Kidney (tissue), 22 donors: ENCODE measurements at places on chromosomes 16 and 17.

- DNase-seq: no peak
Observed at GRCh38 chr16:49599704-49600103, 226.1 kb downstream of the C16orf78 start.

- DNase-seq: no peak
Observed at GRCh38 chr17:74598346-74599022, 6.4 kb upstream of the CD300LD start.

DNA sequence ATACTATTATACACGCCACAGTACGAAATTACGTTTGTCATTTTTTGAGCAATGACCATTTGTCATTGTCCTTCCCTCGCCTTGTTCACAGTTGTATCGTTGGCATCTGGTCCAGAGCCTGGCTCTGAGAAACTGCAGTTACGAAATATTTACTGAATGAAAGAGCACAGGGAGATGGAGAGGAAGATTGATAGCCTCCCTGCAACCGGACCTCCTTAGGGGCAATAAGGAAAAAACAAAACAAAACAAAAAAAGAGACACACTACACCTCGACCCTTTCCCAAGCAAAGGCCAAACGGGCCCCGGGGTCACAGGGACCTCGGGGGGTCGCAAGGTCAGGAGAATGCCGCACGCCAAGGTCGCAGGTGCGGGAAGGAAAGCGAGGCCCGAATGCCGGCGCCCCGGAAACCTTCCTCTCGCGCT, 857 bp downstream of the GOT2 start:
- no peak for DNase-seq

- peak; percentile 60 for DNase-seq
Observed at GRCh38 chr17:6701719-6702118, 11.4 kb downstream of the SLC13A5 start.

- DNase-seq: no peak
Observed at GRCh38 chr16:11742093-11742535, 543 bp downstream of the TXNDC11 start.

DNA sequence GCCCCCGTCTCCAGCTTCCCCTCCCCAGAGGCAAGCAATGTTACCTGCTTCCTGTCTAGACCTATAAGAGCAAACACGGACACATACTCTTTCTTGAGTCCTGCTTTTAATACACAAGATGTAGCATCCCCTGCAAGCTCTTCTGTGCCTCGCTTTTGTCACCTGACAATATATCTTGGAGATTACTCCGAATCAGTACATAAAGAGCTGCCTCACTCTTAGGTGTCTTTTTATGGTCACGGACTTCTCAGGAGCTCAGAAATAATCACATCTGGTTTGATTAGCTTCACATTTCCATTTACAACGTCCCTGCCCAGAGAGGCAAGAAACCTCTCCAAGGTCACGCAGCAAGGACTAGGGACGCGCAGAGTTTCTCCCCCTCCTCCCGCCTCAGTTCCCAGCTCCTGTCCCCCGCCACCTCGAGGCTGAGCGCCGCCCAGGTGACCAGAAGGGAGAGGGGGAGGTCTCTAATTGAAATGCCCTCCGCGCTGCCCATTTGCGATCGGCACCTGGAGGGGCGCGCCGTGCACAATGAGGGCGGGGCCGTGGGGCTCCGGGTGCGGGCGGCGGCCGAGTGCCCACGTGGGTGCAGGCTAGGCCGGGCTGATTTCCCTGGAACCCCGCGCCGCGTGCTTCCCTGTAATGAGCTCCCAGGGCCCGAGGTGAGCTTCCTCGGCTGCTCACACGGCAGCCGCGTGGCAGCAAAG, 13.8 kb upstream of the SEZ6 start:
- DNase-seq: peak; percentile 49

DNA sequence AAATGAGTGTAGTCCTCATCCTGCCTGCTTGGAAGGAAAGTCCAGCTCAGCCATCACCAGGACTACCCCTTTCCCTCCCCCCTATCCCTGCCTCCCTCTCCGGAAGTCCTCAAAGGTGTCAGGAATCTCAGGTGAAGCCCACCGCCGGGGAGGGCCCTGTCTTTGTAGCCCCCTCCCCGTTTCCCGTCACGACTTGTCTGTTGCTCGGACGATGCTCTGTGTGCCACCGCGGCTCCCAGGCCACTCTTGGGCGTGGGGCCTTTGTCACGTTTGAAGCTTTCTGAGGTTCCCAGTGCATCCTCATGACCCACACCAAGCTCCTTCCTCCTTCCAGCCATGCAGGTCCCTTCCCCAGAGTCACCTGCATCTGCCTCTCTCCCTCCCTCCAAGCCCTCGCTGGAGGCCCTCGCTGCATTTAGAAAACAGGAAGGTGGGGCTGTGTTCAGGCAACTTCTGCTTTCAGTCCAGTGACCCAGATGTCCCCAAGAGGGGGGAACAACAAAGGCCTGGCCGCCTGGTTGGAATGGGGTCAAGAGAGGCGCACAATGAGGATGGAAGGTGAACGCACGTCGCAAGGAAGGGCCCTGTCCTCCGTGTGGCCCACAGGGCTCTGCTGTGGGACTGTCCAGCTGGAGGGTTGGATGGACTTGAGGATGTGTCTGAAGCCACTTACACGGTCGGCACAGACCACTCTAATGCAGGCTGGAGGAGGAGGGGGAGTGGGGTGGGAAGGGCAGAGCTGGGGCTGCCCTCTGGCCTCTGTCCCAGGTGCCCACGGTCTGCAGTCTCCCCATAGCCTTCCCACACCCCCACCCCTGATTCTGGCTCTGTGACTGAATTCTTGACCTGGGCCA, 59.9 kb downstream of the OR1D5 start:
- no peak for DNase-seq

DNA sequence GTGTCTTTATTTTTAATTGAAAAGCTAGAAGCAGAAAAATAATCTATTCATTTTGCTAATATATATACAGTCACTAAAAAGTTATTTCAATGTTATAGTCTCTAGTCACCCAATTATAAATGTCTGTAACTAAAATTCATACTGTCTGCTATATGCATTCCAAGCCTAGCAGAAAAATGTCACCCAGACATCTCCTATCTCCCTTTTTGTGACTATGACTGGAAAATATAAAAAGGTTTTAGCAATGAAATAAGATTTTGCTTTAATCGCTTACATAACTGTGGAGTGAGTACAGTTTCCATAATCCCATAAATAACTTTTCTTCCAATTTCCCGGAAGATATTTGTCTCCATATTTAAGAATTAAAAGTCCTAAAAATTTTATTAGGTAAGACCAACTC, 88.6 kb downstream of the BRIP1 start:
- DNase-seq: no peak

DNA sequence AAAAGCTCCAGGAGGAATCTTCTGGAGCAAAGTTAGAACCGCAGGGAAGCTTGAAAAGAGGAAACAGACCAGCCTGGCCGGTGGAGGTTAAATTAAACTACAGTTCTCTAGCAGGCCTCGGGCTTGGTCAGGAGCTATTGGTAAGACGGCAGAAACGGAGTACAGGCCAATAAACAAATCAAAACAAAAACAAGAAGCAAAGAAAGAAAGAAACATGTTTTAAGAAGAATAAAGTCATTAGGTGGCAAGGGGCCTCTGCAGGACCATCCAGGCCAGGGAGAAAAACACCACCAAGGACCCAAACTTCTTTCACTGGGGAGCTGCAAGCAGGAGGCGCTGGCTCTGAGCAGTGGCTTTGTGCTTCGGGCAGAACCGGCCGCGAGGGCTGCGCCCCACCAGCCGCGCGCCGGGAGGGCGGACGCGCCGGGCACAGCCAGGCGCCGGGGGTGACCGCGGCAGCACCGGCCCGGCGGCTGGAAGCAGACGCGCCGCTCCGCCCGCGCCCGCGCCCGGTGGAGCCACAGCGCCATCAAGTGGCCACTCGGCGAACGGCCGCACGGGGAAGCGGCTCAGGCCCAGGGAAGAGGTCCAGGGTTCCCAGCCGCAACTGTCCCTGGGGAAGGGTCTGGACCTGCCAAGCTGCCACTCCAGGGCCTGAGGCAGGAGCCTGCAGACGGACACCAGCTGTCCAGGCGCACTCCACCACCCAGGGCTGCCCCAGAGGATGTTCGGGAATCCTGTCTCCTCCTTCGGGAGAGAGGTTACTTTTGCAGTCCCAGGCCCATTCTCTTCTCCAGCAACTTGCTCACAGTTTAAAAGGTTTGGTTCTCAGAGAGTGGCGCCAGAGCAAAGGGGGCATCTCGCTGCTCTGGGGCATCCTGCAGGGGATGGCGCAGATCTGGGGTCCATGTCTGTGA, 419.4 kb downstream of the SOX9 start:
- DNase-seq: peak; percentile 89

GRCh38 chr16:15502041-15502725, 67.8 kb downstream of the BMERB1 start:
- peak; percentile 19 for DNase-seq

DNA sequence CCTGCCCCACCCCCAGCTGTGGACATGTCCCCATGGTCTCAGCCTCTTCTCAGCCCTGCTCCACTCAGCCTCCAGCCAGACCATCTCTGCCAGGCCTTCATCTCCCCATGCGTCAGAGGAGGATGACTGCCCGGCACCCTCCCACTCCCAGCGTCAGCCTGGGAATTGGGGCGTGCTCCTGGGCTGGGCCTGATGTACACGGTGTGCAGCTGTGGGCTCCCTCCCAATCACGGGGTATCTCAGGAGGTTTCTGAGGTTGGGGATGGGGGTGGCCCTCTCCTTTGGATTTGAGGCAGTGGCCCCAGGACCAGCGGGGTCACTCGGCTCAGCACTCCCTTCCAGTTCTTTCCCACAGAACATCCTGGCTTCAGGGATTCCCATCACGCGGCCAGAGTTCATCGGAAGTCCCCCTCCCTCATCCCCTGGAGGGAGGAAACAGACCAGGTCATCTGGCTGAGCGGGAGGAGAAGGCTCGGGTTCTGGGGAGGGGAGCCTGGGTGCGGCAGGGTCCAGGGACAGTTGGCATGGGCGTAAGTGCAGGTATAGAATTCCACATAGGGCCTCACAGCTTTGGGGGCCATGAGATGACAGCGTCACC, 36.9 kb downstream of the SOCS3 start:
- DNase-seq: no peak

DNA sequence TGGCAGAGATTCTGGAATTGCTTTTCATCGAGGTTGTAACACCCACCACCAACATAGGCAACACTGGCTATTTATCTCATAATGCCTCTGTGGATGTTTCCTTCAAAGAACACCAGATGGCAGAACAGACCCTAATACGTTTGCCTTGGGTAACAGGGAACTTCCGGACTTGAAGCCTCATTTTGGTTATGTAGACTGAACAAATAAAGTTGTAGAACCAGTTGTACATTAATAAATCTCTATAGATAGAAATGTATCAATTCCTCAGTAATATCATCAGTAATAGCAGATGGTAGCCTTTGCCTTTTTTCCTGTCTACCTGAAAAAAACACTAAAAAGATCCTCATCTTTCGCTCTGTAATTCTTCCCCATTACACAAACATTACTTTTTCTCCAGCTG, 25.9 kb upstream of the APOH start:
- peak; percentile 88 for DNase-seq

- no peak for DNase-seq
Observed at GRCh38 chr16:69250081-69250480, 61.1 kb upstream of the VPS4A start.

GRCh38 chr17:13462146-13462545, 139.6 kb downstream of the HS3ST3A1 start:
- DNase-seq: no peak

- DNase-seq: peak; percentile 67
Observed at GRCh38 chr16:1537763-1538289, 4.4 kb downstream of the TMEM204 start.

- no peak for DNase-seq
Observed at GRCh38 chr17:46063241-46063640, 64.2 kb downstream of the STH start.

DNA sequence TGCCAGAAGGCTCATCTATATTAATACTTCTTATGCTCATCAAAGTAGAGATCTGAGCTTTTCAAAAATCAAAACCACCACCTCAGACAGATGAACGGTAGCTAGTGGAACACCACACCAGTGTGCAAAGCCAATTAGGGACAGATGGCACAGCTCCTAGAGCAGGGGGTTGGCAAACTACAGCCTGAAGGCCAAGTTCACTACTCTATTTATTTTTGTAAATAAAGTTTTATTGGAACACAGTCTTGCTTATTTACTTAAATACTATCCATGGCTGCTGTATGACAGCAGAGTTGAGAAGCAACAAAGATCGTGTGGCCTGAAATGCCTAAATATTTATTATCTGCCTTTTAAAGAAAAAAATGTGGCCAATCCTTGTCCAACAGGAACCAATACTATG, 56.8 kb downstream of the AMFR start:
- no peak for DNase-seq

DNA sequence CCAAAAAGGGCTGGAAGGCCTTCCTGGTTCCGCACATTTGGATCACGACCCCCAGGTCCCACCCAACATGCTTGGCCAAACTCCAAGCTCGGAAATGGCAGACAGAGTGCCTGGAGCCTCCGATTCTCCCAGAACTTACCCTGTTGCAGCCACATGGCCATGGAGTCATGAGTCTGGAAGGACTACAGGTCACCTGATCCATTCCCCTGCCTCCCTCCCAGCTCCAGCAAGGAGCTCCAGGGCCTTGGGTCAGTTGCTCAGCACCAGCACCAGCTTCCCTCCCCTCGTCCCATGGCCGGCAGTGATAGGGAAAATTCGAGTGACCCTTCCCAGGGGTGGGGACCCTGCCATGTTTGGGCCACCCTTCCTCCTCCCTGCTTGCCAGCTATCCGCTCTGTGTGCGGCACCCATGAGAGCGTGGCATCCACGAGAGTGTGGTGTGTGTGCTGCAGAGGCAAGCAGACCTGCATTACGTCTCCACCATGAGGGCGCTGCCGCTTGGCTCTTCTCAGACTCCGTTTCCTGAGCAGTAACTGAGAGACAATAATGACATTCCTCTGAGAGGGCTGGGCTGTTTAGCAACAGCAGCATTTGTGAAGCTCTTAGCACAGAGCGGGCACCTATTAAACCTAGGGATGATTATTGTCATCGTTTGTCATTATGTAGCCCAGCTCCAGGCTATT, 21.3 kb upstream of the RPL38 start:
- DNase-seq: no peak

DNA sequence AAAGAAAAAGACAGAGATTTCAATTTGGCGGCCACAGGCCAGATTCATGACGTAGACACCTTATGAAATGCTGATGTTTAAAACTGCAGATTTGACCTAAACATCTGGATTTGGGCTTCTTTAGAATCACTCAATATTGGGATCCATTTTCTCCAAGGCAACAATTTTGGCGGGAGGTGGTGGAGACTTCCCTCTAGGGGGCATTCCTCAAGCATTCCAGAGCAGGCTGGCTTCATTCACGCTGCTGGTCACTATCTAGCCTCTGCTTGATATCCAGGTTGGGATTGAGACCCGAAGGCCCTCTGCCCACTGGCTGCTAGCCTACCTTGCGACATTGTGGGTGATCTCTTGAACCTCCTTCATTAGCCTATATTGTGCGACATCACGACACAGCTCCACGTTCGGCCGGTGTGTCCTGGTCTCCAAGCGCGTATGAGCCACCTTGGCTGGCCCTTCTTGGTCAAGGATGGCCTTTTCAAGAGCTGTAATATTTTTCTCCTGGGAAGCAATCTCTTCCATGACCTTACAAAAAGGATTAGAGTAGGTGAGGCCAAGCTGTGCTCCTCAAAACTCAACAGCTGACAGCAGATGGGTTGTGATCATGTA, 24.5 kb downstream of the FBXO39 start:
- no peak for DNase-seq

GRCh38 chr16:23283571-23283970, 18.5 kb upstream of the SCNN1B start:
- no peak for DNase-seq
